Panc1 (cell line): ENCODE measurements at places on chromosomes 7 and 10. TPM values are rescaled to one million over a fixed set of nuclear protein-coding genes. Genes with fewer than 3 reads are reported as not detected.
A peak's percentile ranks its signal among the peaks of the same experiment; 100 is the strongest.

GRCh38 chr7:69388452-69389137, 209.7 kb upstream of the AUTS2 start:
- no peaks in the 10 kb centered on the region for H3K4me1 ChIP-seq
- no peaks in the 10 kb centered on the region for H3K36me3 ChIP-seq
- no peak overlapping the region for H3K27ac ChIP-seq
- H3K4me3 ChIP-seq = no peak overlapping the region
- DNase-seq = no peak
- H3K27me3 ChIP-seq = no peaks in the 10 kb centered on the region

Gene OR9A2
- not detected for total RNA-seq

DNA sequence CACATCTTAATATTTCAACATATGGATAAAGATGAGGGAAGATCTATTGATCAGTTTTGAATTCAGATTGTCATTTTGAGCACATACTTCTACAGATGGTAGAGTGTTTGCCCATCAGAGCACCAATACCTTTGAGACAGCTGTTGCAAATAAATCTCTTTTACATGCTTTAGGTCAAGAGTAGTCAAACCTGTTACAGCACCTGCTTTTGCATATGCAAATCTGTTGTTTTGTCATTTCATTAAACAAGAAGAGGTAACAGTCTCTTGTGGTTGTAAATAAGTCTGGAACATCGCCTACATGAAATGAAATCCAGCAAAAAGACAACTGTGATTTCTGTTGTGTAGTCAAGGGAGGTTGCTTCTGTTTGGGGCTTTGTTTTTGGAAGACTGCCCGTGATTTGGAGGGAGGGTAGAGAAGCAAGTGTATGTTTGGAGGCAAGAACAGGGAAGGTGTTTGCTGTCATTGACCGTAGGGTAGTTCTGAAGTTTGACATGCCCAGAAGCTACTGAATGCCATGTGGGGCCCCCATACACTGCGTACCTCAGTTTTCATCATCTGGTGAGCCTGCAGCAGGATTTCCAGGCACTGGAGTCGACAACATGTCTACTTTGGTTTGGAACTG, 233.6 kb upstream of the PPP1R3A start:
- H3K4me3 ChIP-seq = no peak overlapping the region
- no peaks in the 10 kb centered on the region; the same call in 1 of the 2 replicates for H3K36me3 ChIP-seq
- no peak for DNase-seq
- H3K27ac ChIP-seq = no peak overlapping the region
- no peaks in the 10 kb centered on the region; the same call in 1 of the 2 replicates for H3K27me3 ChIP-seq

GRCh38 chr10:125052146-125052545, 108.2 kb downstream of the CTBP2 start:
- no peak for DNase-seq
- H3K27ac ChIP-seq = no peak overlapping the region
- H3K36me3 ChIP-seq = no peaks in the 10 kb centered on the region
- no peaks in the 10 kb centered on the region for H3K27me3 ChIP-seq
- no peak overlapping the region for H3K4me3 ChIP-seq
- peaks cover 31% of the 10 kb centered on the region for H3K4me1 ChIP-seq

DNA sequence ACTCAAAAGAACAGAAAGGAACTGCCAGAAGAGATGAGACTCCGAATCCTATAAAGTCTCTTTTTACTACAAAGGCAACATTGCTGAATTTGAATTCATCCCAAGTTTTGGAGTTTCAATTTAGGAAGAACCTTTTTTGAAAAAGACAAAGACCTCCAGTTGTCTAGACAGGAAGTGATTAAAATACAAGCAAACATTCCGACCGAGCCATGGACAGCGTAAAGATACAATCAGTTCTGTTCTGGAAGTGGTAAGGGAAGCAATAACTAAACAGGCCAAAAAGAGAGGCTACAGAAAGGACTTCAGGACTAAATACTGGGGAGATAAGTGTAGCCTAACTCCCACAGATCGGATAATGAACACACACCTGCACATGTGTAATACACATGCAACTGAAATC, 101.0 kb downstream of the SMURF1 start:
- H3K27me3 ChIP-seq = no peaks in the 10 kb centered on the region
- peaks cover 24% of the 10 kb centered on the region for H3K4me1 ChIP-seq
- DNase-seq = no peak
- peaks cover 7% of the 10 kb centered on the region for H3K36me3 ChIP-seq
- no peak overlapping the region for H3K4me3 ChIP-seq

Gene IDI2
- total RNA-seq = not detected

DNA sequence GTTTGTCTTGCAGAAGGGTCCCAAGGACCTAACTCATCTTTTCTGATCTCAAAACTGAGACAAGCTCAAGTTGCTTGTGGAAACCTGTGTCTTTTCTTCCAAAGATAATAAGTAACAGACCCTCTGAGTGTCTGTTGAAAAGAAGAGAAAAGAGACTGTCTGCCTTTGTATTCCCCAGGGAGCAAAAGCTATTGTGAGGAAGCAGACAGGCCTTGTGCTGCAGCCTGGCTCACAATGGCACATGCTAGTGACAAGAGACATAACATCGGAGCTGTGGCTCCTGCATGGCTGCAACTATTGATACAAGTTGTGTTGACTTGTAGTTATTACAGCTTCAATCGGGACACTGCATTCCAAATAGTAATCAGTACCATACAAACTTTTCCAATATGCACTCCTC, 202.9 kb downstream of the DKK1 start:
- no peak for DNase-seq
- no peaks in the 10 kb centered on the region for H3K27me3 ChIP-seq
- peak overlapping the region; percentile 26; the same call in 1 of the 2 replicates for H3K27ac ChIP-seq
- no peaks in the 10 kb centered on the region for H3K36me3 ChIP-seq
